ENCODE measurements at places on chromosomes 1 and 21.

- no peak for DNase-seq
These were observed 125.0 kb downstream of the LYPLAL1 start for GRCh38 chr1:219298571-219299148.

DNA sequence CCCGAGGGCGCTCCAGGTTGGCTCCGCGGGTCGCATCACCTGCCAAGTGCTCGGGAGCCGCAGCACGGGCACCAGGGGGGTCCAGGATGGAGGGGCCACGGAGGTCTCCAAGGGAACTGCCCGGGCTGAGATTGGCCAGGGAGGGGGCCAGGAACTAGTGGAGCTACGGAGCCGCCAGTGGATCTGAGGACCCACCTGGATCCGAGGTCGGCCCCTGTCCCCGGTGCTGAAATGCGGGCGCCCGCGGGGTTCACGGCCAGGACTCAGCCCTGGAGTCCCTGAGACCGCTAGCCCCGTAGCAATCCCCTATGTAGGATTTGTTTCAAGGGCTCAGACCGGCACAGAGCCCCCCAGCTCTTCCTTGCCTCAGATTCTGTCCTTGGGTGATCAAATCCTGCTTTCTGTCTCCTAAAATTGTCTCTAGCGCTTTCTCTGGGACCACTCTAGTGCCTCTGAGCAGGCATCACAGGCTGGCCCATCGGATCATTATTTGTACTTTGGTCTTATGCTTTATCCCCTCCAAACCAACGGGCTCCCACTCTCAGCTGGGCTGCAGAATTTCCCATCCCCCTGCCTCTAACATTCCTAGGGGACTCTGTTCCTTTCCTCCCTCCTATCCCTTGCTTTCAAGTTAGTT lies 27.3 kb downstream of the KIAA2013 start:
- no peak for DNase-seq

- DNase-seq = peak; percentile 40
These were observed 45.5 kb downstream of the DHRS3 start for GRCh38 chr1:12572522-12572921.

DNA sequence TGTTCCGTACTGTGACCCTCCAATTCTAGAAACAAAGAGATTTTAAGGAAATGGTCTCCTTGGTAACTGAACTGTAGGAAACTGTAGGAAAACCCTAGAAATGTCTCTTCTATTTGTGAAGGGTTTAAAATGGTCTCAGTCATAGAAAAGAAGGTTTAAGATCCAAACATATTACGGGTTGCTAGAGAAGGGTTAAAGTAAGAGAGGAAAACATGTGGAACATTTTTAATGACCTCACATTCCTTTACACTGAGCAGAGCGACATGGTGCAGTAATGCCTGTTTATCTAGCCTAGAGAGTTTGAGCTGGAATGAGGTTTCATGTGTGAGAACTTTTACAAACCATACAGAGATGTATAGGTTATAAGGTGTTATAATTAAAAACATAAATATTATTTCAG lies 36.9 kb upstream of the C1orf105 start:
- peak; percentile 62 for DNase-seq

DNA sequence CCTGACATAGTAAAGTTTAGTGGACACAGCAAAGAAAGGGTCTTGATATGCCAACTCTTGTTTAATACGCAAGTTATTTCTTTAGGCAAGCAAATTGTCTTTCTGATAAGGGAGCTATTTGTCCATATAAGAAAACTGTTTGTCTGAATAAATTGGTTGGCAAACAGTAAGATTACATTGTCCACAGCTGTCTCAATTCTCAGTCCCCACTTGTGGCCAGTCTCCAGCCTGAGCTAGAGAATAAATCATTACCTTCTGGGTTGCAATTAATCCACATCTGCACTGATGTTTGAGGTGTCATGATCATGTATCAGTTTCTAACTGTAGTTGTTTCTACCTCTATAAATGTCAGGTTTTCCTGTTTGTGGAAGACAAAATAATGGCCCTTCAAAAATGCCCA lies 60.0 kb upstream of the TNR start:
- DNase-seq = no peak

DNA sequence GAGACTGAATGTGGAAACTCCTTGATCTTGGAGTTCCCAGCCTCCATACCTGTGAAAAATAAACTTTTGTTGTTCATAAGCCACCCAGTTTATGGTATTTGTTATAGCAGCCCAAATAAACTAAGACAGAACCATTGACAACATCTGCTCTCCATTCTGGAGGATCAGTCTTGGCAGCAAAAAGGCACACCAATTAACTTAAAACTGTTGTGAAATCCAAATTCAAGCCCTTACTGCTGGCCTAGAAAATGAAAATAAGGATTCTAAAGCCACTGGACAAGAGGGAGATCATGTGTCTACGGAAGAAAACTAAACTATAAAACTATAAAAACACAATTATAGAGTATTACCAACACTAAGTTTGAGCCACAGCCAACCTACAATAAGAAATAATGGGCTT lies 172.1 kb upstream of the RNPC3 start:
- DNase-seq = no peak

DNA sequence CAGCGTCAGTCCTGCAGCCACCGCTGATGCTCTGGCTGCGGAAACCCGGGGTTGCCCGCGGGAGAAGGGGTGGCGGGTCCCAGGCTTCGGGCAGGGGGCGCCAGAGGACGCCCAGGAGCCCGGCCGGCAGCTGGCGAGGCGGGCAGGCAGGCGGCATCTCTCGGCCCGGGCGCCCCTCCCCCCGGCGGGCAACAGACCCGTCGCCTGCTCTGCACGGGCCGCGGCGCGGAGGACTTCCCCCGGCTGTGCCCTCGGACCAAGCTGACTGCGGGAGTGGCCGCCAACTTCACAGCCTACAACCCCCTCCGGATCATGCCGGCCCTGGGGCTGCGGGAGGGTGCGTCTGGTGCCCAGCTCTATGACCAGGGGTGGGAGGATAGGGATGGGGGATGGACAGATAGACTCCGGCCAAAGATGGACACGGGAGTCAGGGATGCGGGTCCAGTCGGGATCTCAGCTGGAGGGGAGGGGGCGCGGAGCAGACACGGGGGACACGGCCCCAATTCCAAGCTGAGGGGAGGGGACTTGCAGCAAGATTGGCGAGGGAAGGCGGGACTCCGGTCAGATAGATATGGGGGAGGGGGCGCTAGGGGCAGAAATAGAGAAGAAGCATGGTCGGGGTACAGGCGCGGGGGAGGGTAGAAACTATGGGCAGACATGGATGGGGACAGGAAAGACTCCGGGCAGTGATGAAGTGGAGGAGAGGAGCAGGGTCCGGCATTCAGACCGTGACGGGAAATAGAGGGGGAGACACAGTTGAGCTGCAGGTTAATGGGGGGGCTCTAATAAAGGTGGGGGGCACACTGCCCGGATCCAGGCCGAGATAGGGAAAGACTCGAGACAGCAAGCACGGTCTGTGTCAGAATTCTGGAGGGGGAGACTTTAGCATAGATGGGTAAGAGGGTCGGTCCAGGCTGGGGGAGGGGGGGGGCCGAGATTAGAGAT lies 1.1 kb downstream of the ADGRB2 start:
- peak; percentile 71 for DNase-seq

DNA sequence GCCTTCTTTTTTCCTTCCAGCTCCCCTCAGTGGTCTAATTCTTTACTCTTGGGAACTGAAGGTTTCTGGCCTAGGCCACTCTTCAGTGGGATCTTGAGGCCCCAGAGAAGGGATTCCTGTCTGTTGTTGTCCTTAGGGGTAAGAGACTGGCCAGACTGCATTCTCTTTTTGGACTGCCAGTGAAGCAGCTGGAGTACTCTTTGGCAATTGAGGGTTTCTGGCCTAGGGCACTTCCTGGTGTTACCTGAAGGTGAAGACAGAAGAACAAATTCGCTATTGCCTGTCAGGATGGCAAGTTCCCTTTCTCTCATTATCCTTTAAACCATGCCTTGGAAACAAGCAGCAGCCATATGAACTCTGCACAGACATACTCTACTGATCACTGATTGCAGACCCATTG lies 286.6 kb upstream of the ZP4 start:
- DNase-seq = no peak

GRCh38 chr1:20095564-20096434 lies 23.5 kb downstream of the PLA2G2D start:
- no peak for DNase-seq

GRCh38 chr1:204194080-204194479 lies 2.2 kb downstream of the KISS1 start:
- DNase-seq = no peak

DNA sequence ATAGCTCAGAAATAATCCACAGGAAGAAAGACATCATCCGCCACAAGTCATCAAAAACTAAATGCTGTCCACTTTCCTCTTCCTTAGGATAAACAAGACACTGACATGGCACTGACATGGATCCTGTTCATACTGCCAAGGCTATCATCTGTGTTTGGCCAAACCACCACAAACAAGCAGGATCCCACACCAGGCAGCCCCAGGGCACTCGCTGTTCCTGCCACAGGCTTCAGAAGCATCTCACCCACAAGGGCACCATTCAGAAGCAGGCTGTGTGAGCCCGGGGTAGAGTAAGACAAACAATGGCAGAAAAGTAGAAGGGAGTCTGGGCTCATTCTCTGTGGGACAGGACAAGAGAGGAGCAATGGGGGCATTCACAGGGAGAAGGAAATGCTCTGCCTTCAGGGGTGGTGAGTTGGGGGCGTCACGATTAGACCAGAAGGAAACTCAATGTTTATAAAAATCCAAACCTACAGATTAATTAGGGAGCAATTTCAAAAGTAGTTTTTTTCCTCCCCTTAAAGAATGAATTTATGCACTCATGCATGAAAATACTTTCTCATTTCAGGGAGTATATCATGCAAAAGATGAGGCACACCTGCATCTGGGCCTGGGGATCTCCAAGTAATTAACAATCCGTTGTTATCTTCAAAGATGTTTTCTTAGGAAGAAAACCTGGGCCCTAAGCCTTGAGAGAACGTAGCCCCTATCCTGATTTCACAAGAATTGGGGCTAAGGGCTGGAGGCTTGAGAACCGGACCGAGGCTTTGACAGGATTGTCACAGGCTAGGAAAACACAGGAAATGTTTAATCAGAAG lies 43.3 kb upstream of the ATP1A1 start:
- no peak for DNase-seq

DNA sequence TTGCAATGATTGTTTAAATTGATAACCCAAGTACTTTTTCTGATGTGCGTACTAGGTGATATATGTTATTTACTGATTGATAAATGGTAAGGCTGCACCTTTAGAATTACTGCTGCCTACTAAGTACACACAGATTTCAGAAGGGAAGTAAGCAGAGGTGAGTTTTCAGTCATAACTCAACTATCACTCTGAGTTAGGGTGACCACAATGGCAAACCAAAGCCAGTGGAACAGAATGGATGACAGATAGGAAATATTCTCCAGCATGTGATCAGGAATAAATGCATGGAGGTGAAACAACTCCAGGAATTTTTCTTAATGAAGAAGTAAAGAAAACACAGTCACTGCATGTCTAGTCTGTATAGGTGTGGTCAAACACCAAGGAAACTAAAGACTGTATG lies 7.5 kb upstream of the KCNJ15 start:
- DNase-seq = no peak

GRCh38 chr1:20486457-20487235 lies 636 bp upstream of the CAMK2N1 start:
- peak; percentile 65 for DNase-seq

DNA sequence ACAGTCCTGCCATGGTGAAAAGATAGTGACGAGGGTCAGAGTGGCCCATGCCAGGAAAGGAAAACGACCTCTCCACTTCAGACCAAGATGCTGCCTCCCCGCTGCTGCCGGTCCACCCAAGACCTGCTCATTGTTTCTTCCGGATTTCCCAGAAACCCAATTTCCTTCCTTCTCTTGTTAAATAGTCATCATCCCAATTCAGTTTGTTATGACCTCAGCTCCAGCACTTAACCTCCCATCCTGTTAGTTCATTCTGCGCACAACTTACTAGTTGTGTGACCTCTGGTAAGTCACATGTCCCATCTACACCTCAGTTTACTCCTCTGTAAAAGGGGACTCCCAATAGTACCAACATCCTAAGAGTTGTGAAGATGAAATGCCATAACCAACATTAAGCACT lies 29.9 kb upstream of the PPP1R15B start:
- no peak for DNase-seq

GRCh38 chr1:15430787-15431570 lies 7.3 kb upstream of the CTRC start:
- no peak for DNase-seq

DNA sequence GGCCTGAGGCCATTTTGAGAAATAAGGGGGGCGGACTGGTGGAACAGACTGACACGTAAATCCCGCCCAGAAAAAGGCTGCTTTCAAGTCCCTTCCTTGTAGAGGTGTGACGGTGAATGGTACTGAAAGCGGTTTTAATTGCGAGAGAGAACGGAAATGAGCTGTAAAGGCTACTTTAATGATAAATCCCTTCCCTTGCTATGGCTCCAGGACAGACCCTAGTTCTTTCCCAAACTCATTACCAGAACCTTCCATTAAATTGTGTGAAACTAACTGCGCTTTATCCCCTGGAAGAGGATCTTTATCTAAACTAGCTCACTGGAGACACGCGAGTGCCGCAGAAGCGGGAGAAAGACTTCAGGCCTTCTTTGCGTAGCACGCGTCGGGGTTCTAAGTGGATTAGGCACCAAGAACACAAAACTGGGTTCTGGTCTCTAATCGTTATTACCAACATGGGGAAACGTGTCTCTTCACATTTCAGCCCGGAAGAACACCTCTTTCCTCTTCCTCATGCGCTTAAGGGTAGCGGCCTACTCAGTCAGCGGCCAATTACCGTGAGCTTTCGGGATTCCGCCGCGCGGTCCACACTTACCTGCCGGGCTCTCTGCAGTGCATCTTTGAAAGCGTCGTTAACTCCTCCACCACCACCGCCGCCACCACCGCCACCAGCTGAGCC lies 441 bp downstream of the FUBP1 start:
- peak; percentile 92 for DNase-seq

GRCh38 chr1:19354531-19354981 lies 42.4 kb downstream of the SLC66A1 start:
- no peak for DNase-seq

- no peak for DNase-seq
These were observed 200.7 kb downstream of the KCTD3 start for GRCh38 chr1:215767761-215768160.

GRCh38 chr1:1432951-1433803 lies 2.3 kb upstream of the VWA1 start:
- DNase-seq = no peak

DNA sequence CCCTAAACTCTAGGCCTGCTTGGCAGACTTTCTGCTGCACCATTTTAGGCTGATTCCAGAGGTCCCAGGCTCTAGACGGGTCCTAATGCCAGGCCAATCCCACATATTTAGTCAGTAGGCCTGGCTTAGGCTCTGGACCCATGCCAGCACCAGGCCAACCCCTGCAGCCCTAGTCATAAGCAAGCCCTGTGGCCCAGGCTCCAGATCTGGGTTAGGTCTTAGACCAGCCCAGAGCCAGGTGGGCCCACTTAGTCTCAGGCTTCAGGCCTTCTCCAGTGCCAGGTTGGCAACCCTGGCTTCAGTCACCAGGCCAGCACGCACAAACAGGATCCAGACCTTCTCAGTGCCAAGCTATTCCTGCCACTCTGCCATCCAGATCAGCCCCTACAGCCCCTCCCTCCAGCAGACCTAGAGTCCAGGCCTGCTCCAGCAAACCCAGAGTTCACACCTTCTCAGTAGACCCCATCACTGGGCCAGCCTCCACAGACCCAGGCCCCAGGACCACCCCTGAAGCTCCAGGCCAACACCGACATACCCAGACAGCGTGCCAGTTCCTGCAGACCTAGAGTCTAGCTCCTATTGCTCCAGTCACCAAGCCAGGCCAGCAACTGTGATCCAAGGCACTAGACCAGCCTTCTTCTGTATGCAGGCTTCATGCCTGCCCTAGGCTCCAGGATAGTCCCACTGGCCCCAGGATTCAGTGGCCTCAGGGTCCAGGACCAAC lies 467.6 kb downstream of the RWDD3 start:
- no peak for DNase-seq

GRCh38 chr1:22229379-22229778 lies 86.5 kb upstream of the WNT4 start:
- no peak for DNase-seq
